ENCODE measurements at places on chromosomes 2 and 18.

DNA sequence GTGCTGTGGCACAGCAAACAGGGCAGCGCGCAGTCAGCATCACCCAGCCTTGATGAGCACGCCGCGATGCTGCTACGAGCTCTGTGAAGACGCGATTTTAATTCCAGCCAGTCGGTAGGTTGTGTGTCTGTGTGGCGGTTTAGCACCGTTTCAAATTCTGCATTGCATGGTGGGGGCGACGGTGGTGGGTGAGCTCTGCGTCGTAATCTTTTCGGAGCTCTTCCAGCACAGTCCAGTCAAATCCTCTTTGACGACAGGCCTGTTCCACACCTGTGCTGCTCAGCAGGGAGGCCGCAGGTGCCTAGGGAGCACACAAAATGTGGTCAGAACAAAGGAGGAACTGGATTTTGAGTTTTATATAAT lies 8.6 kb downstream of the ALLC start:
- no peak for DNase-seq

DNA sequence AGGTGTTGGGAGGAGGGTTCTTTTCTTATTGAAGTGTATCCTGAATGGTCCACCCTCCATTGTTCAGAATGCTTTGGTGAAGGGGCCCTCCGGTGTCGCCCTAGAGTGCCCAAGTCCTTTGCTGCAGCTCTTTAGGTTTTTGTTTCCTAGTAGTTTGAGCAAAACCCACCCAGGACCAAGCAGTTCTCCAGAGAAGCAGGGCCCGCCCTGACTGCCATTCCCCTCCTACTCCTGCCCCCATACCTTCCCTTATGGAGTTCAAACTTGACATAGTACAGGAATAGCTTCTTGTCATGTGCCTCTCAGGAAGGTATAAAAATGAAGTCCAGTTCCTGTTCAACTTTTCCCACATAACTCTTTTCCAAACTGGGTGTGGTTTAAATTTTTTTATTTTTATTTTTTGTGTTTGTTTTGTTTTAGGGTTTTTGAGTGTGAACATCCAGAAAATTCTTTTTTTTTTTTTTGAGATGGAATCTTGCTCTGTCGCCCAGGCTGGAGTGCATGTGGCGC lies 5.6 kb downstream of the MERTK start:
- no peak for DNase-seq

DNA sequence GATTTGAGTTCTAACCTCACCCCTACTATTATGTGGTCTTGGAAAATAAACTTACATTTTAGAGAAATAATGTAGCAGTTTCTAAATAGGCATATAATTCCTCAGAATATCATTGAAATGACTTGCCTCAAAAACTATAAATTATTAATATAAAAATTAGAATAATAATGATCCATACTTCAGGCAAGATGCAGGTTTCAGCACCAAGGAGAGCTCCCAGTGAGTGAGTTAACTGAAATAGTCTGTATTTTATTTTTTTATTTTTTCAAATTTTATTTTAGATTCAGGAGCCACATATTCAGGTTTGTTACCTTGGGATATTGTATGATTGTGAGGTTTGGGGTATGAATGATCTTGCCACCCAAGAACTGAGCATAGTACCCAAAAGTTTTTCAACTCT lies 472.2 kb upstream of the DCC start:
- DNase-seq: no peak

- DNase-seq: no peak
These were observed 61.3 kb downstream of the CUL3 start for GRCh38 chr2:224523626-224524577.

GRCh38 chr2:114032705-114033104 lies 142.8 kb downstream of the ACTR3 start:
- DNase-seq: no peak

DNA sequence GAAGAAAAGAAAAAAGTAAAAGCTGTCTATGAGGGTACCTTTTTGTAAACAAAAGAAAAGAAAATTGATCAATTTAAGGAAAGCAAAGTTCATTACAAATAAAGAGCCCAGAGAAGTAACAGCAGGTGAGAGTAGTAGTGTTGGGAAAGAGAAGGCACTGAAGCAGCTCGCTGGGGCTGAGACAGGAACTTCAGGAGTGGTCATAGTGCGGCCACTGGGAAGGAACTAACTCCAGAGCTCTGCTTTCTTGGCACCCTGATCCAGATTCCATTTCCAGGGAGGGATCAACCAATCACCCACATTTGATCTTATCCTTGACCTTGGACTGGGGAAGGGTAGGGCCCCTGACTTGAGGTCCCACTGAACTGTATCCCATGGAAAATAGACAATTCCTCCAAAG lies 617.6 kb downstream of the CPS1 start:
- DNase-seq: no peak

- DNase-seq: no peak
These were observed 2.1 kb downstream of the ST8SIA5 start for GRCh38 chr18:46754661-46755292.

DNA sequence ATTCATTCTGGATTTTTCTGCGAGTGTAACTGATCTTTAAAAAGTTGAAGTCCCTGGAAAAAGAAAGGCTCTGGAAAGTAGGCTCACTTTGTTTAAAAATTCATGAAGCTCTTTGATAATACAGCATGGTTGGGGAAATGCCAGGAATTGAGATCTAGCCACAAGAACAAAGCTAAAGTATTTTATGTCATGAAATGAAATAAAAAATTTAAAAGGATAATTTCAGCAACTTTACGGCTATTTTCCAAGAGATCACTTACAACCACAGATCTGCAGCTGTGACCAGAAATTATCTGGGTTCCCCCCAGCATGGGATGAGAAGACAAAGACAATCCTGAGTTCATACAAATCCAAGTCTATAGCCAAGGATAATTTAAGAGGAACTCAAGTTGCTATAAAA lies 25.3 kb upstream of the RFX8 start:
- DNase-seq: no peak

DNA sequence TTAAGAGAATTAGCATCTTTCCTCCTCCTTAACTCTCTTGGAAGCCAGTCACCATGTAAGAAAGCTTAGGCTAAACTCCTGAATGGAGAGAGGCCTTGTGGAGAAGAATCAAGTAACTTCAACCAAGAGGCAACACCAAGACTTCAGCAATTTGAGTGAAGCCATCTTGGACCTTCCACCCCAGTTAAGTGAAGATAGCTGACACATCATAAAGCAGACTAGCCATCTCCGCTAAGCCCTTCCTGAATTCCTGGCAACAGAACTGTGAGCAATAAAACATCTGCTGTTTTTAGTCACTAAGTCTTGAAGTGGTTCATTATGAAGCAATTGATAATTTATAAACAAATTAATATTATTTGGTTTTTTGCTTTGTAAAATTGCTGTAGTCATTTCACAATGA lies 1.5 kb upstream of the ZNF397 start:
- no peak for DNase-seq

GRCh38 chr18:79309614-79310358 lies 85.9 kb upstream of the NFATC1 start:
- DNase-seq: no peak

DNA sequence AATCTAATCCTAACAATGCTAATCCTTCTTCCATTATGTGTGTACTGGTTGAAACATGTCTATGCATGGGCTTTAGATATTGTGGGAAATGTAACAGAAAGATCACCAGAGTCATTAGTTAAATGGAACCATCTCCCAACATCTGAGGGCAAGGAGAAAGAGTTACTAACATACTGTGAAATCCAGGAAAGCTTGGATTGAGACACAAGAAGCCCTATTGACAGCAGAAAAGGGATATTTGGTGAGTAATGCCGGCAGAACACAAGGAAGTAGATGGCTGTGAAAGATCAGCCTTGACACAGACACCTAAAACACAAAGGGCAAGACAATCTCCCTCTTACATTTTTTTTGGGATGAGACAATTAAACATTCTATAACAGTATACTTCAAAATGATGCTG lies 28.5 kb upstream of the LAMA1 start:
- DNase-seq: no peak

GRCh38 chr2:95709831-95710230 lies 118.0 kb downstream of the TRIM43 start:
- DNase-seq: no peak

DNA sequence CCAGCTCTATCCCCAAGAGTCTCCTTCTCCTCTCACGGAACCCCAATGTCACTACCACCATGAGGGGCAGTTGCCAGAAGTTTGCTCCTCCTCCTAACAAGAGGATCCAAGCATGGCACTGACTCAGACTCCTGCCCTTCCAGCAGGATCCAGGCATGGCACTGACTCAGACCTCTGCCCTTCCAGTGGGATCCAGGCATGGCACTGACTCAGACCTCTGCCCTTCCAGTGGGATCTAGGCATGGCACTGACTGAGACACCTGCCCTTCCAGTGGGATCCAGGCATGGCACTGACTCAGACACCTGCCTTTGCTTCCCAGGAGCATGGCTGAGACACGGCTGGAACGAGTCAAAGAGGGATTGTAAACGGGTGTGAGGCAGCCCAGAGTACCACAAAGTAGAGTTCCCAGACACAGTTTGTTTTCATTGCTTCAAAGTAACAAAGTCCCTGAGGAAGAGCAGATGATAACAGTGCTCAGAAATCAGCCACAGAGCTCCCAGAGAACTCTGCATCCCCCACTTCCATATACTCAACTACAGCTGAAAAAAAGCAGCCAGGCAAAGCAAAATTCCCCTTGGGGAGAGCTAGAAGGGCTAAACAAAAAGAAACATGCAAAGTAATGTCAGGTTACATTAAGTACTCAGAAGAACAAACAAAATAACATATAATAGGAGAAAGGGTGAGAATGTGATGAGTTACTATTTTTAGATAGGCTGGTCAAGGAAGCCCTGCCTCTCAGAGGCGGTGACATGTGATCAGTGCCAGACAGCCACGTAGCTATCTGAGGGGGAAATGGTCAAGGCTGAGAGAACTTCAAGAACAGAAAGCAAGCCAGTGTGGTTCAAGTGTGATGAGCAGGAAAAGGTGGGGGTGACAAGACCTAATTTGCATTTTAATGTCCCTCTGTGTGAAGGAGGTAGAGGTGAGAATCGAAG lies 3.0 kb downstream of the BUB1 start:
- DNase-seq: no peak

GRCh38 chr2:232779934-232780333 lies 3.6 kb upstream of the KCNJ13 start:
- DNase-seq: peak; percentile 13

DNA sequence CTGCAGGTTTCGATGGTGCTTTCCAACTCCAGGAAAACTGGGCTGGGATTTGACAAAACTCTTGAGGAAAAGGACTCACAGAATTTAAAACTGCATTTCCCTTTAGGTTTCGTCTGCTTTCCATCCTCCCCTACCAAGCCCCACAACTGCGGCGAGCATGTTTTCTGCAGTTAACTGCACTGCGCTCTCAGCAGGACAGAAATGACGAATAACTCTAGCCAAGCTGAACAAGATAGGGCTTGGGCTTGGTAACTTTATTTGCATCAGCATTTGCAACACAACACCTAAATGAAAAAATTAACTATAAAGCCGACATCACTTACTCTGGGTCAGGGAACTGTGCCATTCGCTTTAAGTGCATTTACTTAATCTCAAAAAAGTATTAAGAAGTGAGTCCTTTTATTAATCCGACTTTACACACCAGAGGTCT lies 669 bp upstream of the PIKFYVE start:
- peak; percentile 26 for DNase-seq

- DNase-seq: no peak
These were observed 4.3 kb upstream of the ASIC4 start for GRCh38 chr2:219509780-219510511.

DNA sequence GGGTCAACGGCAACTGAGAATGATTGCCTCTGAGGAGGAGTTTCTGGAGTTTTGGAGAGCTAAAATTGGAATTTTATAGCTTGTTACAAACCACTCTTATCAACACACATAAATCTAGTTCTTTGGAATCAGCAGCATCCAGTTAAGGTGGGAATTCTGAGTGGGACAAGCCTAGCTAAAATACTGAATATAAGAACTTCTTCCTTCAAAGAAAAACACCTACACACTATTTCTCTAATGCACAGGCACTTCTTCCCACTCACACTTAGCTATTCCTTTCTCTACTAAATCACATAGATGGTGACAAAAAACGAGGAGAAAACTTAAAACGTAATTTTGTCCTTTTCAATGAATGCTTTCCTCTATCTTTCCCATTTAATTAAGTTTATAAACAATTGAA lies 43.4 kb downstream of the FAM98A start:
- no peak for DNase-seq

DNA sequence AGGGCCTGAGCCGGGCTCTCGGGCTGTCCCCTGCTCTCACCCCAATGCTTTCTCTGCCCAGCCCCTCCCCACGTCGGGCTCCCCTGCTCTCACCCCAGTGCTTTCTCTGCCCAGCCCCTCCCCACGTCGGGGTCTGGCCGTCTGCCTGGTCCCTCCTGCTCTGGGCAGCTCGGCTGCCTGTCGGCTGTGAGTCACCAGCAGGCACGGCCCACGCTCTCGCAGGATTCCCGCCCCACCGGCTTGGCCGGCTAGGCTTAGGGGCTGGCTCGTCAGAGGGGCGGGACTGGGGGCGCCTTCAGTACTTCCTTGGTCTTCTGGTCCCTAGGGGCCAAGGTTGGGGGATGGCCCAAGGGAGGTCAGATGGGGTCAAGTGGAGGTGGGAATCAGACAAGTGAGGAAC lies 3.3 kb downstream of the BOK start:
- no peak for DNase-seq

- DNase-seq: no peak
These were observed 12.8 kb downstream of the B3GNT2 start for GRCh38 chr2:62208758-62209114.

DNA sequence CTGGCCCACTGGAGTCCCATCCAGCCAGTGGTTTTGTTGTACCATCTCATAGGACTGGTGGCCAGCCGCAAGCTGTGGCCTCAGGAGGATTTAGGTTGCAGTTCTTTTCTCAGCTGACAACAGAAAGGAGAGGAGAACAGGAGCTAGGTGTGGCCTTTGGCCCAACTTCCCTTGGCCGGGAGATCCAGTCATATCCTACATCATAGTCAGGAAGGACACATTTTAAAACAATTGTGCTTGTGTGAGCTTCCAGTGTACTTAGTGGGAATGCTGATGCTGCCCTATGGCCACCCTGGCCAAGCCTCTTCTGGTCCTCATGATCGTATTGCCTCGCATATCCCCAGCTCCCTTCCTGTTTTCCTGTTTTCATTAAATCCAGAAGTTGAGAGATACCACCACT lies 98.1 kb downstream of the WDSUB1 start:
- no peak for DNase-seq

- no peak for DNase-seq
These were observed 266.8 kb upstream of the LYPD1 start for GRCh38 chr2:132936791-132937190.

- DNase-seq: no peak
These were observed 57.0 kb downstream of the CD28 start for GRCh38 chr2:203763241-203763937.

GRCh38 chr2:98156304-98156703 lies 69.3 kb downstream of the VWA3B start:
- DNase-seq: no peak

GRCh38 chr18:46411867-46412690 lies 244.9 kb downstream of the LOXHD1 start:
- peak; percentile 81 for DNase-seq

- DNase-seq: no peak
These were observed 27.8 kb downstream of the DNMT3A start for GRCh38 chr2:25313711-25314513.

DNA sequence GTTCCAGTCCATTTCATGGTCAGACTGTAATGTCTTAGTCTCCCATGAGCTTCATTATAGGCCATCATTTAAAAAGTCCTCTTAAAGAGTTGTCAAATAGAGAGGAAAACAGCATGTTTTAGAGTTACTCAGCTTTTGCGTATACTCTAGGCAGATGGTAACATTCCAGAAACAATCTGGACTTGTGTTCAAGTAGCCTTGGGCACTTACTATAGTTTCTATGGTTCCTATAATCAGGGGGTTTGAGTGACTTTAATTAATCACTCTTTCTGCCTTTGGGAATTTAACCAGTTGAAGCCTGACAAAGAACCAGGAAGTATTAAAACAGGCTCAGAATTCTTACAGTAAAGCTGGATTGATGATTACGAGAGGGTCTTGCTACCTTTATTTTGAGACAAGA lies 42.1 kb upstream of the SCN7A start:
- no peak for DNase-seq

All from smooth muscle cell of the brain vasculature (primary cell).